Midbrain (tissue), 1 donor: ENCODE measurements at places on chromosomes 4 and X.
A peak's percentile ranks its signal among the peaks of the same experiment; 100 is the strongest.

- DNase-seq: no peak
These were observed 22.6 kb upstream of the IGFBP7 start for GRCh38 chr4:57132743-57133137.

- DNase-seq: no peak
These were observed 323 bp downstream of the PDE6B start for GRCh38 chr4:625631-626161.

GRCh38 chrX:9188117-9188516 is 154.2 kb upstream of the FAM9B start:
- DNase-seq: no peak

- no peak for DNase-seq
These were observed 111.0 kb downstream of the PDE5A start for GRCh38 chr4:119517361-119518229.

DNA sequence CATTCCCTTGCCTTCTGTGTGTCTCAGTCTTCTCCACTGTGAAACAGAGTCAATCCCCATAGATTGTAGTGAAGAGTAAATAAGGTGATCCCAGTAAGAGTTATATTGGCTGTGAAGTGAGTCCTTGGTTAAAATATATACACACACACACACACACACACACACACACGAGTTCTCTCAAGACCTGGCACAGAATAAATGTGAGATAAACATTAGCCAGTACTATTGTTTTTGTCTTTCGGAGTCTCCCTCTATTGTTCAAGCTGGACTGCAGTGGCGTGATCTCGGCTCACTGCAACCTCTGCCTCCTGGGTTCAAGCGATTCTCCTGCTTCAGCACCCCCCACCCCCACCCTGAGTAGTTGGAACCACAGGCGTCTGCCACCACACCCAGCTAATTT is 44.8 kb upstream of the FAM156A start:
- DNase-seq: no peak

DNA sequence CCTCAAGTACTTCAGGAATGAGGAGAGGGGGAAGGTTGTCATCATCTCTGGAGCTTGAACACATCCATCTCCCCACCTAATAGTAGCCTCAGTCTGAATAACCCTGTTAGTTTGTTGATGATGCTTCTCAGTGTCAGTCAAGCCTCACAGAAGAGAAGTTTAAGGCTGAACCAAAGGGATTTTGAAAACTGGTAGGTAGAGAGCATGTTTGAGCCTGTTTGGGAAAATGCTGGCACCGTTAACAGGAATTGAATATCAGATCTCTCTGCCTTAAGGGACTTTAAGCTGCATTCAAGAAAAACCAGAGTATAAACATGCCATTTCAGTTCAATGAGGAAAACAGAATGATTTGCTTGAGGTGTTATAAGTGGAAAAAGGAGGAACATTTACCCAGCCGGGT is 73.1 kb downstream of the MAPK10 start:
- no peak for DNase-seq

DNA sequence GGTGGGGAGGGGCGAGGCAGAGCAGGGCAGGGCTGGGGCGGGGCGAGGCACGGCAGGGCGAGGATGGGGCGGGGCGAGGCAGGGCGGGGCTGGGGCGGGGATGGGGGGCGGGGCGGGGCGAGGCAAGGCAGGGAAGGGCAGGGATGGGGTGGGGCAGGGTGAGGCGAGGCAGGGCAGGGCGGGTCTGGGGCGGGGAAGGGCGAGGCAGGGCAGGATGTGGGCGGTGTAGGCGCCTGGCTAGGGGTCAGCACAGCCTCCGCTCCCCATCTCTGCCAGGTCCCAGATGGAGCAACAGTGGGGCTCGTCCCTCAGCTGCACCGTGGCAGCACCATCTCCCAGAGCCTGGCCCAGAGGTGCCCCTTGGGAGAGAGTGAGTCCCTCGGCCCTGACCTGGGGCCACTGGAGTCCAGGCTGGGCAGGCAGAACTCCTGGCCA is 4.2 kb upstream of the SRPK3 start:
- DNase-seq: no peak

DNA sequence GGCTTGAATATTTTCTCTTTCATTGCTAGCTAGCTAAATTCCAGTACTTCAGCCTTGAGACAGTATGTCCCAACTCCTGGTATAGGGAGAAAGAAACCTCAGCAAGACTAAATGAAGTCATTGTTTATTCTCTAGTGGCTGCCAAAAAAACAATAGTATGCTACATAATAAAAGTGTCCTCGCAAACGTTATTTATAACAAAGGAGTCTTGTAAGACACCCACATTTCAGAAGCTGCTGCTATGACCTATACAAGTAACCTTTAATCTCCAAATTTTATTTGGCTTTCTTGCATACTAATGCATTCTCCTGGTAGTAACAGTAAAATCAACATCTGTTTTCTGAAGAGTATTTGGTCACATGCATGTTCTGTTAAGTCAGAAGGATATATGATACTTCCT is 28.8 kb downstream of the NEK1 start:
- DNase-seq: peak; percentile 13

DNA sequence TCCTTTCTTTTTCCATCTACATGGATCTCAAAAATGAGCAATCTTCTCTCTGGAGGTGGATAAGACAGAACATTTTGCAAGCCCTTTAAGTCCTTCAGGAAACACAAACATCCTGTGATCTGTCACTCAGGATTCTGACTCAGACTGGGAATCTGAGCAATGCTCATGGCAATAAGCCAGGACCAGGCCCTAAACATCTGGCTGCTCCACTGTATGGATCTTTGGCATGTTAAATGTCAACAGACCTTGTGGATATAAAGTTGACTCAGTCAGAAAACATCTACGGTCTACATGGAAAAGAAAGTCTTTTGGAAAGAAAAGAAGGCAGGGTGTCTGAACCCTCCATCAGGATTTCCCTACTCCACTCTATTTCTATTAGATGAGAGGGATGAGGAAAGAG is 17.8 kb upstream of the CHIC2 start:
- DNase-seq: no peak

DNA sequence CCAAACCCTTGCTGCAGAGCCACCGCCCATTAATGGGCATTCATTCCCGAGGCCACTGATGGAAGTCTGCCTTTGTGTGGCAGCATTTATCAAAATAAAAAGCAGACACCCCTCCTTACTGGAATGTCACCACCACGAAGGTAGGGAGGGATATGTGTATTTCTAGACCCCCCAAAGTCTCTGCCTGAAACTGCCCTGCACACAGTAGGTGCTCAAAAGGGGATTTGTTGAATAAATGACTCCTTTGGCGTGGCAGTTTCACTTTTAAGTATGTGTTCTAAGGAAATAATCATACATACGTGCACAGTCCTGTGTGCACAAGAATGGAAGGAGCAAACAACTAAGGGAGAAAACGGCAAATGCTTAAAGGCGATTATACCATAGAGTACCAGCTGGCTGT is 23.6 kb upstream of the GLOD5 start:
- no peak for DNase-seq

DNA sequence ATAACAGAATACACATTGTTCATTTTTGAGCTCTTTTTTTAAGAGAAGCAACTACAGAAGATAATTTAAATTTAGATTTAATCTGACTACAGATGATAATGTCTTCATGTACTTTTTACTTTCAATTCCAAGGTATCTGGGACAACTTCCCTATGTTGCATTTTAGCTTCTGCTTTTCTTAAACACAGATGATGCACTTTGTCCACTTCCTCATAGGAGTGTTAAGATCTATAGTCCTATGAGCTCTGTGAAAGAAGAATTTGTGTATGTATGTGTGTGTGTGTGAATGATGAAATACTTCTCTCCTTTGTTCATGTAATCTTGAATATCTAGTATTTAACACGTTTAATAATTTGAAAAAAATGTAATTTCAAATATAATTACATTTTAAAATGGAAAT is 5.3 kb upstream of the FHIP1A start:
- peak; percentile 7 for DNase-seq

DNA sequence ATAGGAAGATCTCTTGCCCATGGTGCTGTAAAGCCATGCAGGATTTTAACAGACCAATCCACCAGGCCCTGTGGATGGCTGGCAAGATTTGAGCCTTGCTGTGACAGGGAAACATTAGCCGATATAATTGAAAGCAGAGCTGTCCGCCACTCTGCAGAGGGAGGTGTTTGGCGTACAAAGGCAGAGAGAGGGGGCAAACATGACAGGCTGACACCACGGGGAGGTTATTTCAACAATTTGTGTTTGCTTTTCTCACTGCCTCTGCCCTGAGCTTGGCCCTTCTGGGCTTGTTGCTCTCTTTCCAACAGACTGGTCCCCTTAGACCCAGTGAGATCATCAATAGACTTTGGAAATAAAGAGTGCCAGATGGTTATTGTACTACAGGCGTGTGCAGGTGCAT is 59.4 kb downstream of the CLNK start:
- no peak for DNase-seq
